ENCODE measurements at places on chromosomes 4 and X. TPM values are rescaled to one million over a fixed set of nuclear protein-coding genes. Genes with fewer than 3 reads are reported as not detected.

Gene F8A2
- total RNA-seq: not detected

Gene GLOD5
- not detected for total RNA-seq

Gene AFP
- total RNA-seq: not detected

Gene UCHL1
- total RNA-seq: 407 TPM

Gene RAB39B
- total RNA-seq: 0.07 TPM

Gene CENPVL3
- not detected for total RNA-seq

Gene ATP10D
- total RNA-seq: 36.2 TPM

Gene ZBTB33
- total RNA-seq: 15.9 TPM

Gene SSX4B
- total RNA-seq: not detected

Gene N4BP2
- total RNA-seq: 5.4 TPM

Gene PPARGC1A
- not detected for total RNA-seq

Gene PLS3
- 457 TPM for total RNA-seq

Gene WDFY3
- 129 TPM for total RNA-seq

Gene SHISA3
- 17.2 TPM for total RNA-seq

Gene POF1B
- 0.40 TPM for total RNA-seq

Gene MGAT4D
- total RNA-seq: not detected

Gene DUSP21
- total RNA-seq: not detected

Gene FHIP1A
- 0.59 TPM for total RNA-seq

Gene WFS1
- 21.4 TPM for total RNA-seq

Gene RAB40A
- not detected for total RNA-seq

Gene VSIG1
- 0.71 TPM for total RNA-seq

Gene GPR82
- total RNA-seq: not detected

Gene HSD17B13
- total RNA-seq: not detected

Gene REELD1
- not detected for total RNA-seq

Gene RBMXL3
- not detected for total RNA-seq

Gene MAGEB17
- not detected for total RNA-seq

Gene CNGA1
- not detected for total RNA-seq

Gene NXF3
- total RNA-seq: not detected

All from pulmonary artery endothelial cell (primary cell).